ENCODE measurements at places on chromosomes 6 and 20.

DNA sequence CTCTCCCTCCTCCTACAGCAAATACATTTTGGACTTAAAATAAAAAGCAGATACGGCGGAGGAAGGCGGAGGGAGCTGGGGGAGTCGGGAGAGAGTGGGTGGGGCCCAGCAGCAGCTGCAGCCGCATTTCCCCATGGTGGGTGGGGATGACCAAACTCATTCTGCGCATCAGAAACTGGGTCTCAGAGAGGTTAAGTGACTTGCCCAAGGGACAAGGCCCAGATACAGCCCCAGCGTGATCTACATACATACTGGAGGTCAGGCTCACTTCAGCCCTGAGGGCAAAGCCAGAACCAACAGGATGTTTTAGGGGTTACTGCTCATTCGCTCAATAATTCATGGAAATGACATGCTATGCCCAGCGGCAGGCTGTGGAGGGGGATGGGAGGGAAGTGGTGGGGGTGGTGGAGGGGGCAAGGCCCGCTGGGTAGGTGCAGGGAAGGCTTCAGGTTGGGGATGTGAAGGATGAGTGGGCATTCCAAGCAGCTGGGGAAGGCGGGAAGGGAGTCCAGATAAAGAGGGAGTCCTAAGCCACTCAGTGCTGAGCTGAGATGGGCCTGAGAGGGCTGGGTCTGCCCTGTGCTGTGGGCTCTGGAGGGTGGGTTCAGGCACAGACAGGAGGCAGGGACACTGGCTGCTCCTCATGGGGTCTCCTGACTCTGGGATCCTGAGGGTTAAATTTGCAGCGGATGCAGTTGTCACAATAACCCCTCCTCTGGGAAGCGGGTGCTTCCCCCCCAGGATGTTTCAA, 31.0 kb downstream of the DLGAP4 start:
- DNase-seq = no peak

DNA sequence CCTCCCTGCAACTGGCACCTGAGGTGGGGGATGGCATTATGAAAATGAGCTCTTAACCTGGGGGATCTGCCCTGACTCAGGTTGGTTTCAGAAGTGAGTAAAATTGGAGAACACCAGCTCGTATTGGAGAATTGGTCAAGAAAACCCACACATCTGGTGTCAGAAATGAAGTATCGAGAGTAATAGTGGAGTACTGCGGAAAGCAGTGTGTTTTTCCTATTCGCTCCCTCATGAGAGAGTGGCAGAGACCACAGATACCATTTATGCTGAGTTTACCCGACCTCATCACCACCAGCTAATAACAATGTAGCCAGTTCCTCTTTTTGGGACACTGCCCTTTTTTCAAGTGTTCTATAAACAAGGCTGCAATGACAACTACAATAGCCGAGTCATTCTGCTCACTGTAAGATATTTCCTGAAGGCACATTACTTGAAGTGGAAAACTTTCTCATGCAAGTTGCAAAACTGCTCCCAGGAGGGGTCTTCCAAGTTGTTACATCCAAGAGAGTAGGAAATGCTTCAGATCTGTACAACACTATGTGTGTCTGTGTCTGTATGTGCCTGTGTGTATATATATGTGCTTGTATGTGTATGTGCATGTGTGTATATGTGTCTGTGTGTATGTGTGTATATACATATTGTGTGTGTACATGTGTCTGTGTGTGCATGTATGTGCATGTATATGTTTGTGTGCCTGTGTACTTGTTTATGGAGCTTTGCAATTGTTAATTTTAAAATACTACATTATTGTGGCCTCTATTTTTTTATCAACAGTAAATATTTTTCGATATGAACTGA, 106.0 kb upstream of the CST7 start:
- no peak for DNase-seq

DNA sequence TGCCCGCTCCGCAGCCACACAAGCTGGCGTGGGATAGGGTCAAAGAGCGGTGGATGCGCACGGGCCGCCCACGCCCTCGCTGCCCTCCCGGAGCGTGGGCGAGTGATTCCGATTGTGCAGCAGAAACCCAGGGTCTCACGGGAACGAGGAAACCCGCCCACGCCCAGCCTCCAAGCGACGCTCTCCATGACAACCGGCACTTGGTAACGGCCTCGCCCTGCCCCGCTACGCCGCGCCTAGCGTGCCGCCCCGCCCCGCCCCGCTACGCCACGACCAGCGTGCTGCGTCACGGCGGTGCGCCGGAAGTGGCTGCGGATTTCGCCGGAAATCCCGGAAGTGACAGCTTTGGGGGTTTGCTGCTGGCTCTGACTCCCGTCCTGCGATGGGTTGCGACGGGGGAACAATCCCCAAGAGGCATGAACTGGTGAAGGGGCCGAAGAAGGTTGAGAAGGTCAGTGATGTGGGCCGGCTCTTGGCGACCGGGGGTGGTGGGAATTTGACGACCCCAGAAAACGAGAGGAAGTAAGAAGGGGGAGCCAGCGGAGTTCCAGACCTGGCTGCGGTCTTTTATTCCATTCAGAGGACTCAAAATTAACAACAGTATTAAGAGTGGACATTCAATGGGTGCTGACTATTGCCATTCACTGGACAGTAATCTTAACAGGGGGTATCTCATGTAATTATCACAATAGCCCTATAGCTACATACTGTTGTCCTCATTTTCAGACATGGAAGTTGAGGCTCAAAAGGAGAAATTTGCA, at the start of gene RTF2:
RTF2 (plus strand) TSS at position 312 of the 761 bp plus-strand sequence; CDS start at position 383, 71 bp downstream.
- DNase-seq = peak; percentile 96

DNA sequence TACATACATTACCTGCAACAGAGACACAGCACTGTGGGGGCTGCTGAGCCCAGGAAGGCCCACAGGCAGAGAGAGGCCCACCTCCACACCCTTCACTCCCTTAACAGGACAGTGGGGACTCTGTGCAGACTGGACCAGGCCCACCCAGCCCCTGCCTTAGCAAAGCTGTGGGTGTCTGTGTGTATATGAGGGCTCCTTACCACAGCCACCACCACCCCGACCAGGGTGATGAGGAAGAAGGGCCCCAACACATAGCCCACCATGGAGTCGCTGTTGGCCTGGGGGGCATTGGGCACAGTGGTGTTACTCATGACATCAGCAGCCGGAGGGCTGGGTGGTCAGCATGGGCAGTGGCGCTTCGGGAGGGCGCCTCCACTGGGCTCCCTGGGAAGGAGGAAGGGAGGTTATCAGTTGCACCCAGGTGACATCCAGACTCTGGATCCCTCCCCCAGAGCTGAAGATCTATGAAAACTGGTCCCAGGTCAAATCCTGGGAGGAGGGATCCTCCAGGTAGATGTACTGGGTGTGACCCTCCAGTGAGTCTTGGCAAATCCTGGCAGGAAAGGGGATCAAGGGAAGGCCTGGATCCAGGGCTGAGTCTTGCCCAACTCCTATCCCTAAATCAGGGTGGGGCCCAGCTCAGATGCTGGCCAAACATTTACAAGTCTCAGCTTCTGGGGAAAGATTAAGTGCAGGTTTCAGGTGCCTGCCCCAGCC, 1.2 kb downstream of the SMIM29 start:
- DNase-seq = no peak

DNA sequence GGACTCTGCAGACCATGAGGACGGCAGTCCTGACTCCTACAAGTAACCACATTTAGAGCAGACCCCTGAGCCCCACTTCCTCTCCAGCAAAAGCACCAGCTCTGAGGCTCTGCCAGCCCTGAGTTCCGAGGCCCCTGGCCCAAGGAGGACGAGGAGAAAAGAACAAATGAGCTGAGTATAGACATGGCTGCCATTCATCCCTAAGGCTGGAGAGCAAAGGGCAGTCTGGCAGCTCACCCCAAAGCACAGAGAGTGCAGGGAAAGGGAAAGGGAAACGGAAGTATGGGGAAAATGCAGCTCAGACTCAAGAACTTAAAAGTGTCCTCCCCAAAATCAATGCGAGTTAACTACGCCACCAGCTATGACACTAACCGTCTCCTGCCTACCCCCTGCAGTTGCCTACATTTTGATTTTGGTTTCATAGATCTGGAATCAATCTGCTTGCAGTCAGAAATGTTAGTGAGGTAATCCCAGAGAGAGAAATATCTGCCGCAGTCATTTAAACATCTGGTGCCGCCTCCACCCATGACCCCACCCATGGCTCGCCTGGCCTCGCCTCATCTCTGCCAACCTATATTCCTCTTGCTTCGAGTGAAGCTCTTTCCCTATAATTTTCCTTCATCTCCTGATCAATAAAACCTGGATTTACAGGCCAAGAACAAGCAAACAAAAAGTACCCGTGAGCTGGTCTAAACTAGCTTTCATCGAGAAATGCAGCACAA, 49.6 kb upstream of the AFDN start:
- DNase-seq = no peak

DNA sequence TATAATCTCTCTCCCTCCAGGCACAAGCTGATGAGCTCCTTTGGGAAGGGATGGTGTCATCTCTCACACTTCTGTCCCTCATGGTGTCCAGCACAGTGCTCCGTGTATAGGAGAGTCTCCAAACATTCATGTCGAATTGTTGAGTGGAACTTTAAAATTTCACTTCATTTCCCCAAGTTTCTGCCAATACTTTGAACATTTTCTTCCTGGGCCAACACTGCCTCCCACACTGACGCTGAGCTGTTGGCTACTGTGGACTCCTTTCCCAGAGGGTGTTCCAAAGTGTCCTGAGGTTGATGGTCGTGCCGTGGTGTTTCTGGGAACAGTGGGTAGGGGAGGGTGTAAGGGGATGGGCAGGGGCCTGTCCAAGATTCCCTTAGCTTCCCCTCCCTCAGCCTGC, 122.7 kb downstream of the TIAM2 start:
- DNase-seq = no peak

DNA sequence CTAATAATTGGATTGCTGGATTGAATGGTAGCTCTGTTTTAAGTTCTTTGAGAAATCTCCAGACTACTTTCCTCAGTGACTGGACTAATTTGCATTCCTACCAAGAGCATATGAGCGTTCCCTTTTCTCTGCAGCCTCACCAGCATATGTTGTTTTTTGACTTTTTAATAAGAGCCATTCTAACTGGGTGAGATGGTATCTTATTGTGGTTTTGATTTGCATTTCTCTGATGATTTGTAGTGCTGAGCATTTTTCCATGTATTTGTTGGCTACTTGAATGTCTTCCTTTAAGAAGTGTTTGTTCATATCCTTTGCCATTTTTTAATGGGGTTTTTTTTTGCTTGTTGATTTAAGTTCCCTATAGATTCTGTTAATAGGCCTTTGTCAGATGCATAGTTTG, 94.7 kb upstream of the AHI1 start:
- DNase-seq = no peak

GRCh38 chr20:17437251-17437650, 93.9 kb downstream of the BFSP1 start:
- no peak for DNase-seq

- DNase-seq = no peak
These were observed 464.8 kb upstream of the CDH4 start for GRCh38 chr20:60787276-60787675.

DNA sequence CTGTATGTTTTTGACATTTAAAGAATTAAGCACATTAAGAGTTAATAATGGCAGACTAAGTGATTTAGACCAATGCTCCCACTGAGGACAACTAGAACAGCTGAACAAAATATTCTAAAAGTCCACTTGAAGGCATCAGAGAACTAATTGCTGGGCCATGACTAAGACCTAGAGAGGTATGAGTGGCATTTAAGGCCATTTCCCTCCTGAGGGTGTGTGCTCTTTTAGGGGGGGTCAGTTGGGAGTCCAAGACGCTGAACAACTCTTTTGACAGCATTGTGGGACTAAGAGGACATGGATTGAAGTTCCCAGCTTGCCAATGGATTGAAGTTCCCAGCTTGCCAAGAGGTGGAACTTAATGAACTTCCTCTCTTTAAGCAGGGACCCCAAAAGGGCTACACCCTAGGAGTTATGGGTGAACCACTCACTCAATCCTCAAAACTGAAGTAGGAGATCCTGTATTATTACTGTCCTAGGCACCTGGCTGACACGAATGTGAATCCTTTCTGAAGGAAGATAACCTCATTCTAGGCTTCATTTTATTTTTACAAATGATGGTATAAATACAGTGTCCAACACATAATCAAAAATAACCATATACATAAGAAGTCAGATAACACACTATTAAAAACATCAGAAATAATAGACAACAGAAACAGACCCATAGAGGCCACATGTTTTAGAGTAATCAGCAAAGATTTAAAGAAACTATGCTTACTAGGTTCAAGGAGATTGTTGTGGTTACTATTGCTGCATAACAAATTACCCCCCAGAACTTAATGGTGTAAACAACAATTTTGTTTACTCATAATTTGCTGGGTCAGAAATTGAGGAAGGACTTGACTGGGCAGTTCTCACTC, 175.1 kb downstream of the VEGFA start:
- no peak for DNase-seq

GRCh38 chr20:51886341-51886740, 84.0 kb upstream of the SALL4 start:
- DNase-seq = no peak

DNA sequence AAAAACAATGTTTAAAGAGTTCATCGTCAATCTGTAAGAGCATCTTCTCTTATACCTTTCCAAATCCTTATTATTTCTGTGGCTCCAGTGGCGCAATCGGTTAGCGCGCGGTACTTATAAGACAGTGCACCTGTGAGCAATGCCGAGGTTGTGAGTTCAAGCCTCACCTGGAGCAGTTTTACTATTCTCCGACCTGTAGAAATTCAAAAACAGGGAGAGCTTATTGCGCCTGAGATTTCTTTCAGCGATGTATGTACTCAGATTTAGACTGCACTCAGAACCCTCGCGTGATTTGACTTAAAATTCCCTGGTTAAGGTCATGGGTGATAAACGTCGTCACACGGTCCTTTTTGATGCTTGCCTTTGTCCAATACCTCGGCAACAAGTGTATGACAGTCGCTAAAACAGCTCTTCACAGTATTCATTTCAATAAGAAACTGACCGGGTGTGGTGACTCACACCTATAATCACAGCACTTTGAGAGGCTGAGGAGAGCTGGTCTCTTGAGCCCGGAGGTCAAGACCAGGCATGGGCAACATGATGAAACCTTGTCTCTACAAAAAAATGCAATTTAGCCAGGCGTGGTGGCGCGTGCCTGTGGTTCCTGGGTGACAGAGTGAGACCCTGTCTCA, 11.9 kb downstream of the GPX5 start:
- peak; percentile 51 for DNase-seq

DNA sequence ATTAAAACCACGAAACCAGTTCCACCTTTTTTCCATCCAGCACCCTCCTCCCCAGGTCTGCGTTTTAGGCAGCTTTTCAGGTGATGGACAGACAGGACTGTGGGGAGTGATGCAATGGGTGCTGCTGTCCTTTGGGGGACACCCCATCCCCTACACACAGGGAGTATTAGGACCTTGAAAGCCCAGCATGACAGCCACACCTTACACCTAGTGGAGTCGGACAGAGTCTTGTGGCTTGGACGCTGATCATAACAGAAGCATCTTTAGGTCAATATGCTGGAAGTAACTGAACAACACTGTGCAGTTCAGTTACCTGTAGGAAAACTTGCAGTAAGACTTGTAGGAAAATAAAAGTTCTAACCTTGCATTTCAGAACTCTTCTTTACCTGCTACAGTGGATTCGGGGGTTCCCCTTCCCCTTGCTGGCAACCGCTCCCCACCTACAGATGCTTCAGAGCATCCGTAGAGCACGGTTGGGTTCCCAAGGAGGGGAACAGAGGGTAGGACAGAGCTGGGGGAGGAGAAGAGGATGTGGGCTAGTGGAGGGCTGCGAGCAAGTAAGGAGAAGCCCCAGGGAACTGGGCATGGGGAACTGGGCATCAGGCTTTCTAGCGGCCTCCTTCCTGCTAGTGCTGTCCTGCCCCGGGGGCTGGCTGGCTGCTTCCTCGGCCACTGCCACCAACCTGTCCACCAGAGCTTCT, 31.7 kb downstream of the PLEKHG1 start:
- no peak for DNase-seq
